ENCODE measurements at places on chromosomes 13 and 19. TPM values are rescaled to one million over a fixed set of nuclear protein-coding genes. Genes with fewer than 3 reads are reported as not detected.

The RGCC gene
- 95.7 TPM for total RNA-seq

The ITM2B gene
- total RNA-seq = 369 TPM

The SRRM5 gene
- 0.32 TPM for total RNA-seq

The CNFN gene
- 4.8 TPM for total RNA-seq

The PTGIR gene
- 6.9 TPM for total RNA-seq

The ZNF829 gene
- 8.9 TPM for total RNA-seq

- no peaks in the 10 kb centered on the region for H3K36me3 ChIP-seq
- H3K4me1 ChIP-seq = no peaks in the 10 kb centered on the region
- H3K4me3 ChIP-seq = no peak overlapping the region
- H3K27me3 ChIP-seq = no peaks in the 10 kb centered on the region
These were observed 36.2 kb downstream of the SUCLA2 start for GRCh38 chr13:47964863-47965262.

GRCh38 chr13:33349986-33350826 lies 64.7 kb upstream of the STARD13 start:
- H3K4me1 ChIP-seq = no peaks in the 10 kb centered on the region
- H3K4me3 ChIP-seq = peak overlapping the region; percentile 67
- no peaks in the 10 kb centered on the region for H3K27me3 ChIP-seq
- H3K27ac ChIP-seq = peak overlapping the region; percentile 78
- no peaks in the 10 kb centered on the region for H3K36me3 ChIP-seq
- no peak for DNase-seq

DNA sequence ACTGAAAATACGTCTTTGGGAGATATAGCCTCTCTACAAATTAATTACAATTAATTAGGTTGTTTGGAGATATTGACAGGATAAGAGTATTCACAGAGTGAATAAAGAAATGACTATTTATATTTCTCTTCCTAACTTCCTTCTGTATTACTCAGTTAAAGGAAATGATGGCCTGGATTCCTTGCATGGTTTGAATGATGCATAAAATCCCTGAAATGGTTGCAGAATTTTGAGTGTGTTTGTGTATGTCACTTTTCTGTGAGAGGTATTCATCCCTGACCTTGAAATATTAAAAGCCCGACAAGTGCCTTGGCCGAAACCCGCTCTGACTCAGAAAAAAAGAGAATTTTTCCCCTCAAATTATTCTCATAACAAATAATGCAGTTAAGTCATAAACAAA lies 90.0 kb downstream of the PDS5B start:
- H3K4me3 ChIP-seq = no peak overlapping the region
- no peaks in the 10 kb centered on the region for H3K4me1 ChIP-seq
- no peak for DNase-seq
- H3K27me3 ChIP-seq = no peaks in the 10 kb centered on the region
- no peaks in the 10 kb centered on the region for H3K36me3 ChIP-seq

DNA sequence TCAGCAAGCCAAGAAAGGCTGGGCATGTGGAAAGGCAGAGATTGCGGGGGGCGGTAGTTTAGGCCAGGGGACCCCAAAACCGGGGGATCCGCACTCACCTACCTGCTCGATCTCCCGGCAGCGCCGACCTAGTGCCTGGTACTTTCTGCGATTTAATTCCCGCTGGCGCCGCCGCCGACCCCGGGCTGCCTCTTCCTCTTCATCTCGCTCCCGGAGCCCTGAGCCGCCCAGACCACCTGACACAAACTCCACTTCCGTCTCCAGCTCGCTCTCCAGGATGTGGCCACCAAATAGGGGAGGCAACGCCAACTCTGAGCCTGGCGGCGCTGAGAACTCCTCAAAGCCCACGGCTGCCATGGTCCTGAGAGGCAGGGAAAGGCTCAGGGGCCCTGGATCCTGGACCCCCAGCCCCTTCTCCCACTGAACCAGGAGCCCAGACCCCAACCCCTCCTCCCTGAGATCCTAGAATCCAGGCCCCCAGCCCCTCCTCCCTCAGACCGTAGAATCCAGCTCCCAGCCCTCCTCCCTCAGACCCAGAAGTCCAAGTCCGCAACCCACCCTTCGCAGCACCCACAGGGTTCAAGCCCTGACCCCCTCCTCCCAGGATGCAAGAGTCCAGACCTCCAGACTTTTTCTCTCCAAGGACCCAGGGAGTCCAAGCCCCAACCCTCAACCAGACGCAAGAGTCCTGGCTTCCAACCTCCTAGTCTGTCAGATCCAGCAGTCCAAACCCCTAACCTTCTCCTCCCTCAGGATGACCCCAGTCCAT lies 933 bp downstream of the TFPT start:
- DNase-seq = no peak
- no peaks in the 10 kb centered on the region for H3K36me3 ChIP-seq
- H3K4me1 ChIP-seq = peaks cover 10% of the 10 kb centered on the region
- peak overlapping the region; percentile 81 for H3K4me3 ChIP-seq
- H3K27ac ChIP-seq = peak overlapping the region; percentile 48

- peak; percentile 90 for DNase-seq
- no peaks in the 10 kb centered on the region for H3K4me1 ChIP-seq
- H3K36me3 ChIP-seq = no peaks in the 10 kb centered on the region
- H3K27me3 ChIP-seq = no peaks in the 10 kb centered on the region
- no peak overlapping the region for H3K4me3 ChIP-seq
These were observed 141.7 kb upstream of the SERP2 start for GRCh38 chr13:44231786-44232516.

GRCh38 chr19:52896431-52897137 lies 851 bp downstream of the ZNF320 start:
- H3K4me3 ChIP-seq = peak overlapping the region; percentile 78
- H3K36me3 ChIP-seq = no peaks in the 10 kb centered on the region
- DNase-seq = no peak

DNA sequence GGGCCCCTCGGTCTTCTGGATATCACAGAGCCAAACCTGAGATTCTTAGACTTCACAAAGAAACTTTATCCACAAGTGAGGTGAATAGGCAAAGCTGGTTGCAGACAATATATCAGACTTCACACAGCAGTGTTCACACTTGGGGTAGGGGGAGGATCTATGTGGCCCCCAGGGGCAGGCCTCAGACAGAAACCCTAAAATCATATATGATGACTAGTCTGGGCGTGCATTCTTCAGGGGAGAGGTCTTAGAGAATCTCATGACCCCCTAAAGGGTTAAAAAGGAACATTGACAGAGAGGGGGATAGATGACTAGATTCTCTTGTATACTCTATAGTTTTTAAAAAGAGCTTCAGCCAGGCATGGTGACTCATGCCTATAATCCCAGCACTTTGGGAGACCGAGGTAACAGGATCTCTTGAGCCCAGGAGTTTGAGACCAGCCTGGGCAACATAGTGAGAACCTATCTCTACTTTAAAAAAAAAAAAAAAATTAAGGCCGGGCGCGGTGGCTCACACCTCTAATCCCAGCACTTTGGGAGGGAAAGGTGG lies 2.8 kb downstream of the TYROBP start:
- H3K4me3 ChIP-seq = no peak overlapping the region
- DNase-seq = no peak
- H3K27ac ChIP-seq = no peak overlapping the region
- H3K4me1 ChIP-seq = peaks cover 7% of the 10 kb centered on the region
- no peaks in the 10 kb centered on the region for H3K36me3 ChIP-seq

DNA sequence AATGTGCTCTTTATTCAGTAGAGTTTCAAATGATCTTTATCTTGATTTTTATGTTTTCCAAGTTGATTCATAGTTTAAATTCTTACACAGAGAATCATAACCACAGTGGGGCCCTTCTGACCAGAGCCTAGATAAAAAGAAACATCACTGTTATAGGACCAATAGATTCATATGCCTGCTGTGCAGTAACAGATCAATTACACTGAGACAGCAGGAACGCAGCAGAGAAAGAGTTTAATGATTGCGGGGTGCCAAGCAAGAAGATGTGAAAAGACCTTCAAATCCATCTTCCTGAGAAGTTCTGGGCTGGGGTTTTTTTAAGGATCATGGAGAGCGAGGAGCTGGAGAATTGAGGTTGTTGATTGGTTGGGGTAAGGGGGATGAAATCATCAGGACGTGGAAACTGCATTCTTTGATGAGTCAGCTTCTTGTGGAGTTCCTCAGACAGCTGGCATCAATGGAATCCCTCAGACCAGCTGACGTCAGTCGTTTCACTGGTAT lies 346.6 kb downstream of the TBC1D4 start:
- no peaks in the 10 kb centered on the region for H3K36me3 ChIP-seq
- H3K27me3 ChIP-seq = no peaks in the 10 kb centered on the region
- no peak for DNase-seq

DNA sequence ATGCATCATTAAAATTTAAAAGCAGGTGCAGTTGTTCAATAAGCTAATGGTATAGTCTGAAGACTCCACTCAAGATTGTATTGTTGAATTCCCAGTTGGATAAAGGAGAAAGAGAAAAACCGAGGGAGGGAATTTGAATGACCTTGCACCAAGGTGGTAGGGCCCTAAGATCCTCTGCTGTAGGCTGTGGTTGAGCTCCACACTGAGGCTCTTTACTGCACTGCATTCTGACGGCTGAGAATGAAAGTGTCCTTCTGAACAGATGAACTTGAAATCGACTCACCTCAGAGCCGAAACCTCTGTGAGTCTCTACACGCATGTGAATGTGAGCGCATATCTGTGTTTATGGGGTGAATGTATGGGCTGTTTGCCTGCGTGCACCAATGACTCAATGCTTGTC lies 388.9 kb upstream of the DACH1 start:
- no peak for DNase-seq
- H3K4me3 ChIP-seq = no peak overlapping the region
- no peak overlapping the region for H3K27ac ChIP-seq
- H3K4me1 ChIP-seq = no peaks in the 10 kb centered on the region
- no peaks in the 10 kb centered on the region for H3K27me3 ChIP-seq

DNA sequence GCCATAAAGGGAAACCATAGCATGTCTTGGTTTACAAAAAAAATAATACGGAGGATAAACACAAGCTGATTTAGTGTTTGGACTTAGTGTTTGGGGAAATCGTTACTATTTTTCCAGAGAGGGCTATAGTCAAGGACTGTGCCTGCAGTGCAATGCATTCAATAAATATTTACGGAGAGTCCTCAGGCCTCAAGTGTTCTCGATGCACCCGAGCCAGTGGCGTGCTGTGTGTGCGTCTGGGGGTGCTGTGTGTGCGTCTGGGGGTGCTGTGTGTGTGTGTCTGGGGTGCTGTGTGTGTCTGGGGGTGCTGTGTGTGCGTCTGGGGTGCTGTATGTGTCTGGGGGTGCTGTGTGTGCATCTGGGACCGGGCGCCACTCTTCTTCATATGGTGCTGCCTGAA lies 71.7 kb upstream of the GTF3A start:
- H3K36me3 ChIP-seq = no peaks in the 10 kb centered on the region
- H3K27me3 ChIP-seq = no peaks in the 10 kb centered on the region
- no peaks in the 10 kb centered on the region for H3K4me1 ChIP-seq

DNA sequence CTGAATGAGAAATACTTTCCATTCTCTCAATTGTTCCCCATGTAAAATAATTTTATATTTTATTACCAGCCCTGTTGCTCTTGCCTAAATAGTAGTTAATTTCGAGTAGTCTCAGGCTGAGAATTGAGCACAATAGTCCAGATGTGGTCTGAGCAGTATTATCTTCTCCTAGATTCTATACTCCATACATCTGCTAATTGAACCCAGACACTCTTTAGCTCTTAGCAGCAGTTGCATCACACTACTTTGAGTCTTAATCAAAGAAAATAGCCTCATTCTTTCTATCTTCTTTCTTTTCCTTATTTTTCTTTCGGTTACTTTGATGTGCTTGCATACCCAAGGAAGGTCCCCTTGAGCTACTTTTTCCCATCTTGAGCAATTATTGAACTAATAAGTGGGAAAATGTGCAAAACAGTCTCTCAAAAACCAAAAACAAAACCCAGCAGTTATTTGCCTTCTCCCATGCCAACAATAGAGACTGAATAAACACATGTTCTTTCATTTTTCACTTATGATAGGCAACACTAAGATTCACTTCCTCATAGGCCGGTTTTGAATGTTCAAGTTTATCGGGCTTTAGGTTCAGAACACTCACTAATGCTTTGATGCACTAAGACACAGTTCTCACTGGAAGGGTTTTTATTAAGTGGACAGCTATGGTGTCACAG lies 204.5 kb downstream of the POU4F1 start:
- DNase-seq = no peak
- H3K4me1 ChIP-seq = no peaks in the 10 kb centered on the region
- no peak overlapping the region for H3K4me3 ChIP-seq
- no peak overlapping the region for H3K27ac ChIP-seq
- H3K36me3 ChIP-seq = no peaks in the 10 kb centered on the region

GRCh38 chr19:38032151-38032550 lies 125.1 kb downstream of the SIPA1L3 start:
- H3K4me1 ChIP-seq = no peaks in the 10 kb centered on the region
- H3K36me3 ChIP-seq = no peaks in the 10 kb centered on the region
- no peak overlapping the region for H3K27ac ChIP-seq
- no peak overlapping the region for H3K4me3 ChIP-seq

- no peak for DNase-seq
- no peak overlapping the region for H3K27ac ChIP-seq
- no peaks in the 10 kb centered on the region for H3K36me3 ChIP-seq
- no peaks in the 10 kb centered on the region for H3K4me1 ChIP-seq
- no peaks in the 10 kb centered on the region for H3K27me3 ChIP-seq
These were observed 289.4 kb upstream of the MIR17HG start for GRCh38 chr13:91058066-91058465.

- H3K27ac ChIP-seq = no peak overlapping the region
- no peaks in the 10 kb centered on the region for H3K27me3 ChIP-seq
- no peak for DNase-seq
- H3K4me3 ChIP-seq = no peak overlapping the region
These were observed 2.2 kb upstream of the SPRYD7 start for GRCh38 chr13:49938314-49938713.

DNA sequence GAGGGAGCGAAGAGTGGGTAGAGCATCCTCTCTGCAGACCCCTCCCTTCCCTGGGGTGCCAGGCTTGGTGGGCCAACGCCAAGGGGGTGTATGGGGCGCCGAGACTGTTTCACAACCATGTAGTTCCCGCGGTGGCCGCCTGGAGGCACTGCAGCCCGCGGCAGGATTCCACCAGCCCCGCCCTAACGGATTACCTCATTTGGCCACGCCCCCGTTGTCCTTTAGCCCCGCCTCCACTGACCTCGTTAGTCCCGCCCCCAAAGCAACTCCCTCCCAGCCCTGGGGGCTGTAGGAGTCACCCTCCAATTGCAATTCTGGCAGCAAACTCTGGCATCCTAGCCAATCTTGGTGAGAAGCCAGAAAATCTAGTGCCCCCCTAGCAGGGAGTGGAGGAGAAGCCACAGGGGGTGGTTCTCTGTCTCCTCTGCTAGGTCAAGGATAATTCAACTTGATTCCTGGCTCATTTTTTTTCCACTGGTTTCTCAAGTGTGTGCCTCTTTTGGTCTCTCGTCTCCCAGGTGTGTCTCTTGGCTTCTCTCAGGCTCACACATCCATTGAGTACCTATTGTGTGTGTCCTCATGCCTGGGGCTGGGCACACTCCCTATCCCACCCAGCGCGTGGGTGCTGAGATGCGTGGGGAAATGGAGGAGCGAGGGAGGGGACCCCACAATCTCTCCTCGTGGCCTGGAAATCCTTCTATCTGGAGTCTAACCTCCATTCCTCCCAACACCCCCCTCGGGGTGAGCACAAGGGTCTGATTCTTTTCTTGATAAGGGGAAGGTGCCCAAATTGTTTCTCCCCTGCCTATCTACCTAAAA lies 2.0 kb downstream of the OLFM2 start:
- no peak overlapping the region for H3K4me3 ChIP-seq
- peaks cover 5% of the 10 kb centered on the region for H3K27me3 ChIP-seq
- H3K4me1 ChIP-seq = peaks cover 6% of the 10 kb centered on the region
- H3K36me3 ChIP-seq = no peaks in the 10 kb centered on the region
- H3K27ac ChIP-seq = no peak overlapping the region
- peak; percentile 77 for DNase-seq

All from breast epithelium (tissue), 4 donors.